PC-9 (cell line): ENCODE measurements at places on chromosomes 5 and 9. TPM values are rescaled to one million over a fixed set of nuclear protein-coding genes. Genes with fewer than 3 reads are reported as not detected.

DNA sequence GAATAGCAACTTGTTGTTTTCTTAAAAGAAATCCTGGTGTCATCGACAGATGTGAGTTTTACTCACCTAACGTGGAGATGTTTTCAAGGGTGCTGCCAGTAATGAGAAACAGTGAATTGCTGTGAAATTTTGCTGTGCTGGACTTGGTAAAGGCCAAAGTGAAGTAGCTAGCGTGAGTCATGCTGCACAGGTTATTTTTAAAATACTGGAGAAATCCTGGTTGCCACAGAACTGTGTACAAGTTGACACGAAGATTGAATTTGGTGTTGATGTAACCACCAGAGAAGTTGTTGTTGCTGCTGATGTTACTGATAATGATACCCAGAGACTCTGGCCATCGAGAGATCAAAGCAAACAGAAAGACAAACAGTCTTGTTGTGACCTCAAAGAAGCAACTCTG is 187.9 kb upstream of the NFIL3 start:
- no peak overlapping the region for H3K27ac ChIP-seq
- DNase-seq = no peak
- no peaks in the 10 kb centered on the region for H3K4me1 ChIP-seq
- no peak overlapping the region for H3K4me3 ChIP-seq

DNA sequence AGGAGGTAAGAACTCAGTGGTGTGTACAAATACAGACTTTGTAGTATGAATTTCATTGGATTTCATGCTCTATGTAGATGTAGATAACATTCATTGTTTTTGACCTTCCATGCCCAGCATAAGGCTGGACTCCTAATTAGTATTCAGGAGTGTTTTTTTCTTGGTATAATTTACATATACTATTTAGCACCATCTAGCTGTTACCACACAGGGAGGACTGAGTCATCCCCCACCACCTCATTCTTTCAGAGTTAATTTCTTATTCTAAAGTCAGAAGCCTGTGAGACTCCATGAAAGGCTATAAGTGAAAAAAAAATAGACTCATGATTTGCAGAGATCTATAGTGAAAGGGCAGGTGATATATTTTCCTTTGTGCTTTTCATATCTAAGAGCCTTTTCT is 555.0 kb downstream of the PRR16 start:
- no peaks in the 10 kb centered on the region for H3K27me3 ChIP-seq
- H3K4me1 ChIP-seq = no peaks in the 10 kb centered on the region
- no peak for DNase-seq
- no peak overlapping the region for H3K27ac ChIP-seq
- H3K4me3 ChIP-seq = no peak overlapping the region

DNA sequence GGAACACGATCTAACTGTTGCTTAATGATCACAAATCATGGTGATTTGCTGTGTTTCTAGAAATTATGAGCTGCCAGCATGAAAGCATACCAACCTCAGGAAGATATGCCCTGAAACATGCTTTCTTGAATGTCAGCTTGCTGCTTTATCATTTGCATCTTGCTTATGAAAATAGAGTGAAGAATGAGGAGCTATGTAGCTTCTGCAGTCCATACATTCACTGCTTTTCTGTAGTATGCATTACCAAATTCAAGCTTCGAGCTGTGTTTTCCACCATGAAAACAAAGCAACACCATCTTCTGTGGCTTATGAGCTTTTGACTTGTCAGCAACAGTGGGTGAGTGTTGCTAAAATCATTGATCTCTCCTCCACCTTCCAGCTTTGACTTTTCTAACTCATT is 16.5 kb downstream of the F2RL2 start:
- DNase-seq = no peak
- H3K27ac ChIP-seq = no peak overlapping the region
- H3K4me3 ChIP-seq = no peak overlapping the region
- no peaks in the 10 kb centered on the region for H3K36me3 ChIP-seq
- no peaks in the 10 kb centered on the region for H3K27me3 ChIP-seq
- peaks cover 7% of the 10 kb centered on the region for H3K4me1 ChIP-seq

- H3K27me3 ChIP-seq = no peaks in the 10 kb centered on the region
- H3K4me3 ChIP-seq = no peak overlapping the region
- no peak overlapping the region for H3K27ac ChIP-seq
Measured at GRCh38 chr5:64744914-64745313, 23.6 kb downstream of the SREK1IP1 start.

- no peaks in the 10 kb centered on the region for H3K4me1 ChIP-seq
- H3K36me3 ChIP-seq = no peaks in the 10 kb centered on the region
Measured at GRCh38 chr5:10118150-10118549, 131.5 kb downstream of the ATPSCKMT start.

GRCh38 chr5:176157656-176158055 is 80.6 kb upstream of the SIMC1 start:
- H3K4me3 ChIP-seq = no peak overlapping the region
- no peak for DNase-seq

- no peak overlapping the region for H3K27ac ChIP-seq
- H3K27me3 ChIP-seq = no peaks in the 10 kb centered on the region
- DNase-seq = no peak
- H3K4me3 ChIP-seq = no peak overlapping the region
- H3K36me3 ChIP-seq = no peaks in the 10 kb centered on the region
Measured at GRCh38 chr5:21723500-21723899, 1129.6 kb downstream of the CDH12 start.

- H3K36me3 ChIP-seq = no peaks in the 10 kb centered on the region
- no peak for DNase-seq
- no peaks in the 10 kb centered on the region for H3K4me1 ChIP-seq
Measured at GRCh38 chr9:26685818-26686217, 206.8 kb downstream of the CAAP1 start.

DNA sequence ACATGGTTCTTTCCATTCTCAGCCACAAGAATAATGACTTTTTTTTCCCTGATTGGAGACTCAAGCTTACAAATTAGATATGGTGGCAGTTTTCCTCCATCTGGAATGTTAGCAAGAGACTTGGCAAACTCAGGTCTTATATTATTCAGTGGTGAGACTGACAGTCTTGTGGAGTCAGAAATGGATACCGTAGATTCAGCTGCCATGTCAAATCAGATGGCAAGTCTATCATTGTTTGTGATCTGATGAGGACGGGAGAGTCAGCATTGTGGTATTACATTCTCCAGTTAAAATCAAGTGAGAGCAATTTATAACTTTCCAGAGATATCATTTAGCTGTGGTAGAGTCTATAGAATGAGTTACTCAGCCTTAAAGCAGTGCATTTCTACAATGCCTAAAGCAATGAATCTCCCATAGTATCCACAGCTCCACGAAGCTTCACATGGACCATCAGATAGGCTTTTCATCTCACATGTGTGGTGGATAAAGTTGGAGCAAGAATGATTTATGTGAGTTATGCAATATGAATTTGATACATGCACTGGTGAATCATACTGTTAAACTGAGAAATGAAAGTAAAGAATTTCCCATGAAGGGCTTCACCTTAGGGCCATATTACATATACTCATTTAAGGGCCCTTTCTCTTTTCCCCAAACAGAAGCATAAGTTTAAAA is 430.6 kb downstream of the ZNF608 start:
- no peak for DNase-seq
- no peaks in the 10 kb centered on the region for H3K27me3 ChIP-seq
- no peak overlapping the region for H3K27ac ChIP-seq

GRCh38 chr5:69030358-69031062 is 63.3 kb upstream of the SLC30A5 start:
- DNase-seq = no peak
- no peaks in the 10 kb centered on the region for H3K27me3 ChIP-seq
- no peak overlapping the region for H3K27ac ChIP-seq
- no peaks in the 10 kb centered on the region for H3K36me3 ChIP-seq
- H3K4me1 ChIP-seq = no peaks in the 10 kb centered on the region
- no peak overlapping the region for H3K4me3 ChIP-seq

- no peak overlapping the region for H3K27ac ChIP-seq
- peaks cover 22% of the 10 kb centered on the region for H3K27me3 ChIP-seq
- DNase-seq = no peak
Measured at GRCh38 chr5:3526551-3527185, 69.0 kb upstream of the IRX1 start.

- no peak for DNase-seq
- no peaks in the 10 kb centered on the region for H3K27me3 ChIP-seq
- H3K4me3 ChIP-seq = no peak overlapping the region
- no peak overlapping the region for H3K27ac ChIP-seq
- no peaks in the 10 kb centered on the region for H3K36me3 ChIP-seq
- no peaks in the 10 kb centered on the region for H3K4me1 ChIP-seq
Measured at GRCh38 chr9:7415836-7416235, 383.7 kb downstream of the DMAC1 start.

DNA sequence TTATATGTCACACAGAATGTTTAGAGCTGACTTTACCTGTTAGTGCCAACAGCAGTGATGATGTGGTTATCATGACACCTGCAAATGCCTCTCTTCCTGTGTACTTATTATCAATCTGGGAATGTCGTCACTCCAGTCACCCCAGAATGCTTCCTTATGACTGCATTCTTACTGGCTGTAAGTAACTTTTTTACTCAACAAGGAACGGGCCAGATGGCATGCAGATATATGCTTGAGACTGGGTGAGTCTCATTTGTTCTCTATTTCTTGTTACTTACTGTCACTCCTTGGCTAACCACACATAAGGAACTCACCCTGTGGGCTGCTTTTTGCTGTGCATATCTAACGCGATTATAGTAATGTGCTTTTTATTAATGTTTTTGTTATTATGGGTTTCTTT is 385.5 kb upstream of the MEF2C start:
- DNase-seq = no peak
- no peaks in the 10 kb centered on the region for H3K36me3 ChIP-seq
- H3K4me3 ChIP-seq = no peak overlapping the region
- H3K4me1 ChIP-seq = no peaks in the 10 kb centered on the region
- no peak overlapping the region for H3K27ac ChIP-seq
- H3K27me3 ChIP-seq = no peaks in the 10 kb centered on the region

DNA sequence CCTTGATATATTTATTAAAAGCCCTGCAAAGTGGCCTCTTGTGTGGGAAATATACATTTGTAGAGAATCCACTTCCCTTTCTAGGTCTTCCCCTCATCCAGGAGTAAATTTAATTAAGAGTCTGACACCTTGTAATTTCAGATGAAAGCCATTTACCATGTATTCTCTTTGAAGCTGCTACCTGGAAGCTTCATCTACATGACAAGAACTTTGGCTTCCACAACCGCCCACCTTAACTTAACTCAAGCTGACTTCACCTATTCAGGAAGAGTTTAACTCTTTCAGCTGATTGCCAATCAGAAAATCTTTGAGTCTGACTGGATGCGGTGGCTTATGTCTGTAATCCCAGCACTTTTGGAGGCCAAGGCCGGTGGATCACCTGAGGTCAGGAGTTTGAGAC is 899.9 kb downstream of the TAF11L14 start:
- no peak for DNase-seq
- no peaks in the 10 kb centered on the region for H3K4me1 ChIP-seq
- H3K4me3 ChIP-seq = no peak overlapping the region
- H3K27me3 ChIP-seq = no peaks in the 10 kb centered on the region
- H3K36me3 ChIP-seq = no peaks in the 10 kb centered on the region
- H3K27ac ChIP-seq = no peak overlapping the region

GRCh38 chr9:137299938-137300337 is 2.1 kb downstream of the NRARP start:
- peaks cover 20% of the 10 kb centered on the region for H3K4me1 ChIP-seq
- H3K27me3 ChIP-seq = no peaks in the 10 kb centered on the region
- no peak overlapping the region for H3K27ac ChIP-seq
- no peaks in the 10 kb centered on the region for H3K36me3 ChIP-seq

GRCh38 chr5:158435161-158435616 is 576.2 kb upstream of the CLINT1 start:
- H3K36me3 ChIP-seq = no peaks in the 10 kb centered on the region
- H3K27ac ChIP-seq = no peak overlapping the region

DNA sequence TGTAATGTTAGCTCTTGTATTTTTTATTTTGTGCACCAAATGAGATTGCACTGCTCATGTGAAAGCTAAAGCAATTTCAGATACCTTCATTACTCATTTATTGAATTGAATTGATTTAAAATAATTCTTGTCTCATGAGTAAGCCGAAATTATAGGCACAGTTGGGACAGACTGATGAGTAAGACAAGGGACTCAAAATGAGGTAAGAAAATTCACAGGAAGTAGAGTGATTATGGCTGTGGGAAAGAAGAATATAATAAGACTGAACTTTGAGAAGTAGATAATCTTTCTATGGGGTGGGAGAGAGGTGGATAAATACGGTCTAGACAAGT is 51.1 kb downstream of the NUDT12 start:
- H3K4me1 ChIP-seq = no peaks in the 10 kb centered on the region
- DNase-seq = no peak
- H3K4me3 ChIP-seq = no peak overlapping the region
- H3K27ac ChIP-seq = 0 out of 2 replicates have a peak overlapping the region, but pooled peaks have one; percentile 18

GRCh38 chr9:116927726-116928125 is 240.6 kb downstream of the TRIM32 start:
- no peaks in the 10 kb centered on the region; the same call in 1 of the 2 replicates for H3K4me1 ChIP-seq
- no peak overlapping the region for H3K27ac ChIP-seq
- DNase-seq = no peak
- no peaks in the 10 kb centered on the region for H3K36me3 ChIP-seq
- H3K27me3 ChIP-seq = no peaks in the 10 kb centered on the region

- no peaks in the 10 kb centered on the region for H3K4me1 ChIP-seq
- H3K36me3 ChIP-seq = no peaks in the 10 kb centered on the region
- peaks cover 99% of the 10 kb centered on the region for H3K27me3 ChIP-seq
- H3K4me3 ChIP-seq = no peak overlapping the region
Measured at GRCh38 chr5:179290681-179291540, 54.4 kb downstream of the ADAMTS2 start.

- no peak for DNase-seq
- H3K36me3 ChIP-seq = no peaks in the 10 kb centered on the region
Measured at GRCh38 chr5:137412136-137412535, 87.0 kb downstream of the SPOCK1 start.

DNA sequence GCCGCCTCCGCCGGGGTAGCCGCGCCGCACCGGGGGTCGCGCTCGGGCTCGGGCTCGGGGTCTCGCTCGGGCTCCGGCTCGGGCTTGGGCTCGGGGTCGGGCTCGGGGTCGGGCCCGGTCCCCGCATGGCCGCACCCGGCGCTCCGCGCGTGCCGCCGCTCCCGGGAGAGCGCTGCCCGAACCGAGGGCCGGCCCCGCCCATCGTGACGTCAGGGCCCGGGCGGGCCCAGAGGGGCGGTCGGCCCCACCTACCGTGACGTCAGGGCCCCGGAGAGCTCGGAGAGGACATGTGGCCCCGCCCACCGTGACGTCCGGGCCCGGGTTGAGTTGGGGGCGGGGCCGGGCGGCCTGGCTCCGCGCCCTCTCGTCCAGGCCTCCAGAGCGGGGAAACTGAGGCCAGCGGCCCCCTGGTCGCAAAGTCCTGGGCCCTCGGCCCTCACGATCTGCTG is at the start of gene NSMF:
NSMF (minus strand) TSS at position 183 of the 449 bp plus-strand sequence. CDS start 232 bp downstream, outside the sequence.
- DNase-seq = peak; percentile 68
- peak within 1 kb of the TSS; percentile 68 for H3K4me3 ChIP-seq
- 0 out of 2 replicates have a peak, but pooled peaks cover 4% of the 10 kb centered on the region for H3K4me1 ChIP-seq

DNA sequence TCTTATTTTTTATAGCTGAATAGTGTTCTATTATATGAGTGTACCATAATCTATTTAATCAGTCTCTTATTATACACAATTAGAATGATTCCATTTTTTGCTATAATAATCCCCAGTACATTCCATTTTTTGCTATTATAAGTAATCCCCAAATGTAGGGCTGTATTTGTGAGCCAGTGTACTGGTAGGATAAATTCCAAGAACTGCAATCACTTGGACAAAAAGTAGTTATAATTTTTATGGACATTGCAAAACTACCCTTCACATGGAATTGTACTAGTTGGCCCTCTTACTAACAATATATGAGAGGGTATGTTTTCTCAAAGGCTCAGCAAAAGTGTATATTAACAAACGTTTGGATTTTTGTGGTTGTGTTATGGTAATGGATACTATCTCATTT is 481.7 kb upstream of the CLINT1 start:
- H3K4me3 ChIP-seq = no peak overlapping the region
- H3K36me3 ChIP-seq = no peaks in the 10 kb centered on the region
- no peaks in the 10 kb centered on the region for H3K27me3 ChIP-seq
- DNase-seq = no peak
- H3K27ac ChIP-seq = no peak overlapping the region

Gene IL3
- not detected in 2 replicates for total RNA-seq

Gene LMX1B
- not detected in 2 replicates for total RNA-seq

Gene CNTFR
- total RNA-seq = not detected in 2 replicates

Gene FRMD3
- total RNA-seq = 1.4 and 1.9 TPM in 2 replicates
